ENCODE measurements at places on chromosomes 5 and 9.
A peak's percentile ranks its signal among the peaks of the same experiment; 100 is the strongest.

DNA sequence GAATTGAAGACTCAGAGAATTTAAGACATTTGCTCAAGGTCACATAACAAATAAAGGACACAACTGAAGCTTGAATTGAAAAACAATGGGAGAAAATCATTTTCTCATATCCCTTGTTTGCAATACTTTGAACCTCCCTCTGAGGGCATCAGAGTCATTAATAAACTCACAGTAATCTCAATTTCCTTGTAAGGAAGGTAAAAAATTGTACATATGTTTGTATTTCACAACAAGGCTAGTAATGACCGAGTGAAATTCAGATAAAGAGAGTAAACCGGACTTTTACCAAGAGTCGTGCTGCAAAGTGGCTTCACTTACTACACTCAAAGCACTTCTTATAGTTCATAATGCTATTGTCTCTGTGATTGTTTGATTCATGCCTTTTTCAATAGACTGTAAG is 665.0 kb downstream of the NR2F1-AS1 start:
- H3K36me3 ChIP-seq: no peaks in the 10 kb centered on the region
- no peaks in the 10 kb centered on the region for H3K4me1 ChIP-seq
- H3K27me3 ChIP-seq: no peaks in the 10 kb centered on the region
- no peak for DNase-seq

GRCh38 chr9:137146527-137146918 is 7.6 kb downstream of the GRIN1 start:
- no peak for DNase-seq
- no peak overlapping the region for H3K4me3 ChIP-seq
- H3K36me3 ChIP-seq: no peaks in the 10 kb centered on the region
- no peak overlapping the region for H3K27ac ChIP-seq

DNA sequence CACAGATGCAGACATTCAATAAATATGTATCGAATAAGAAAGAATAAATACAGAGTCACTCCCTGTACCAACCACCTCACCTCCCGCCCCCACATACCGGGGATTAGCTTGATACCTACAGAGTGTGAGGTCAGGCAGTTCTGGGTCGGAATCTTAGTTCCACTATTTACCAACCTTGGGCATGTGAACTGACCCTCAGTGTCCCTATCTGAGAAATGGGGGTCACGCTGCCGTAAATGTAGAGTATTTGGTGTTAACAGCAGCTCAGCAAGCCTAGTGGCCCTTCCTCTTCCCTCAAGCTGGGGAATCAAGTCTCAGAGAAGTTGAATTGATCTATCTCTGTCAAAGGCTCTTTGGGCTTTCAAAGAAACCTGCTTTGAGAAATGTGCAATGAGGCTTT is 25.4 kb downstream of the CCNJL start:
- DNase-seq: no peak
- peak overlapping the region; percentile 59 for H3K27ac ChIP-seq
- no peak overlapping the region for H3K4me3 ChIP-seq
- no peaks in the 10 kb centered on the region for H3K27me3 ChIP-seq

DNA sequence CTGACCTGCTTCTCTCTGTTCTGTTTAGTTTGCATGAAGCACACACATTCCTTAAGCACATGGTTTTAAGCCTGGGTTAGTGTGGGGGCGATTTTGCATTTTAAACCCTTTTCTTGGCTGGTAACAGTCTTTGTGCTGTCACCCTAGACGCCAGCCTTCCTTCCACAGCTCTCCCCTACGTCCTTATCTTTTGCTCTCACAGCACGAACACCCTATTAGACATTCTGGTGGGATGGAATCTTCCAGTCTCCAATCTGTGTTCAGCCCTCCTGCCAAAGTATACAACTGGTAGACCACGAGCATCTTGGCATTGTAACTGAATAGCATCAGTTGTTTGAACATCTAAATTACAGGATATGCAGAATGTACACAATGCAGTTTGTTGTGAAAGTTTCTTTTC is 316.9 kb upstream of the IRX2 start:
- H3K4me3 ChIP-seq: no peak overlapping the region
- H3K27me3 ChIP-seq: no peaks in the 10 kb centered on the region
- no peaks in the 10 kb centered on the region for H3K36me3 ChIP-seq
- H3K4me1 ChIP-seq: no peaks in the 10 kb centered on the region
- H3K27ac ChIP-seq: no peak overlapping the region

- no peaks in the 10 kb centered on the region for H3K27me3 ChIP-seq
- H3K27ac ChIP-seq: no peak overlapping the region
- H3K4me1 ChIP-seq: peaks cover 20% of the 10 kb centered on the region
- no peaks in the 10 kb centered on the region for H3K36me3 ChIP-seq
Observed at GRCh38 chr9:128554155-128554862, 1.9 kb downstream of the SPTAN1 start.

GRCh38 chr5:1729641-1730486 is 69.8 kb downstream of the MRPL36 start:
- H3K27ac ChIP-seq: no peak overlapping the region
- H3K4me1 ChIP-seq: peaks cover 3% of the 10 kb centered on the region
- no peaks in the 10 kb centered on the region for H3K36me3 ChIP-seq
- no peak for DNase-seq
- H3K4me3 ChIP-seq: no peak overlapping the region

DNA sequence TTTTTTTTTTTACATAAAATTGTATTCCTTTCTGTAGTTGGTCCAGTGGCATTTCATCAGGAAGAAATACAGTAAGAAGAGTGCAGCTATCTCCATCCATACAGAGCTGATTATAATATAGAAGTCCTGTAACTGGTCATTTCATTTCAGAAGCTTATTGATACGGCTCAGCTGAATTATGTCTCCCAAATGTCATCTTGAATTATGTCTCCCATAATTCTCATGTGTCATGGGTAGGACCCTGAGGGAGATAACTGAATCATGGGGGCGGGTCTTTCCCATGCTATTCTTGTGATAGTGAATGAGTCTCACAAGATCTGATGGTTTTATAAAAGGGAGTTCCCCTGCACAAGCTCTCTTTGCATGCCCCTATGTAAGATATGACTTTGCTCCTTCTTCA is 492.9 kb downstream of the CHSY3 start:
- H3K27me3 ChIP-seq: no peaks in the 10 kb centered on the region
- H3K27ac ChIP-seq: no peak overlapping the region

DNA sequence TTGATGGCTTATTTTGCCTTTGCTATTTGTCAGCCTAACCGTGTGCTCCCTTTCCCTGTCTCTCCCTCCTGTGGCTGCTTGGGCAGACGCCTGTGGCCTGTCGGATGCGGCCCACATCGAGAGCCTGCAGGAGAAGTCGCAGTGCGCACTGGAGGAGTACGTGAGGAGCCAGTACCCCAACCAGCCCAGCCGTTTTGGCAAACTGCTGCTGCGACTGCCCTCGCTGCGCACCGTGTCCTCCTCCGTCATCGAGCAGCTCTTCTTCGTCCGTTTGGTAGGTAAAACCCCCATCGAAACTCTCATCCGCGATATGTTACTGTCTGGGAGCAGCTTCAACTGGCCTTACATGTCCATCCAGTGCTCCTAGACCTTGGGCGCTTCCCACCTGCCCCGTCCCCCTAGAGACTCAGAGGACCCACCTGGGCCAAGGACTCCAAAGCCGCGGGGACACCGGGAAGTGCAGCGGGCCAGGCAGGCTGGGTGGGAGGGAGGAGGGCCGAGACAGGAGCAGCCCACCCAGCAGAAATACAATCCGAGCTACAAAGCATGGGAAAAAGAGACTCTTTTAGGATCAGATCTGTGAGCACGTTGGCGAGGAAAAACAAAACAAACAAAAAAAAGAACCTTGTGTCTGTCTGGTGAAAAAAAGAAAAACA is 10.6 kb downstream of the NR2F1 start:
- peaks cover 4% of the 10 kb centered on the region for H3K4me1 ChIP-seq
- H3K36me3 ChIP-seq: no peaks in the 10 kb centered on the region
- DNase-seq: no peak
- H3K4me3 ChIP-seq: no peak overlapping the region
- peaks cover 87% of the 10 kb centered on the region for H3K27me3 ChIP-seq

- peak; percentile 72 for DNase-seq
- peaks cover 6% of the 10 kb centered on the region for H3K4me1 ChIP-seq
- H3K36me3 ChIP-seq: no peaks in the 10 kb centered on the region
- no peak overlapping the region for H3K4me3 ChIP-seq
Observed at GRCh38 chr5:52876456-52876855, 88.7 kb downstream of the ITGA1 start.

GRCh38 chr9:93937193-93937592 is 18.0 kb downstream of the BARX1 start:
- H3K4me1 ChIP-seq: no peaks in the 10 kb centered on the region
- no peaks in the 10 kb centered on the region for H3K36me3 ChIP-seq
- no peaks in the 10 kb centered on the region for H3K27me3 ChIP-seq
- no peak overlapping the region for H3K4me3 ChIP-seq
- DNase-seq: no peak
- H3K27ac ChIP-seq: no peak overlapping the region

DNA sequence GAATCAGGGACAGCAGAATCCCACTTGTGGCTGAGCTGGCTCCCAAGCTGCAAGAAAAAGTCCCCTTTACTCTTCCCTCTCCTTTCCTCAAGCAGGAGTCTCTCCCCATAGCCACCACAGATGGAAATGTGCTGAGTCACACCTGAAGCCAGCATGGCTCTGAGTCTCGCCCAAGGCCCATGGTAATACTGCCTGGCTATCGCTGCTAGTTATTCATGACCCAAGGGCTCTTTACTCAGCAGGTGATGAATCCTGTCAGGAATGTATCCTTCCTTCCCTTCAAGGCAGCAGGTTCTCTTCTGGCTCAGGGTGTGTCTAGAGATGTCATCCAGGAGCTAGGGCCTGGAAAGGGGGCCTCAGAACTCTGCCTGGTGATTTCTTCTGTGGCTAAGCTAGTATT is 403.3 kb upstream of the PTPRD start:
- no peaks in the 10 kb centered on the region for H3K27me3 ChIP-seq
- no peaks in the 10 kb centered on the region for H3K36me3 ChIP-seq
- H3K27ac ChIP-seq: no peak overlapping the region
- H3K4me3 ChIP-seq: no peak overlapping the region
- DNase-seq: peak; percentile 71

DNA sequence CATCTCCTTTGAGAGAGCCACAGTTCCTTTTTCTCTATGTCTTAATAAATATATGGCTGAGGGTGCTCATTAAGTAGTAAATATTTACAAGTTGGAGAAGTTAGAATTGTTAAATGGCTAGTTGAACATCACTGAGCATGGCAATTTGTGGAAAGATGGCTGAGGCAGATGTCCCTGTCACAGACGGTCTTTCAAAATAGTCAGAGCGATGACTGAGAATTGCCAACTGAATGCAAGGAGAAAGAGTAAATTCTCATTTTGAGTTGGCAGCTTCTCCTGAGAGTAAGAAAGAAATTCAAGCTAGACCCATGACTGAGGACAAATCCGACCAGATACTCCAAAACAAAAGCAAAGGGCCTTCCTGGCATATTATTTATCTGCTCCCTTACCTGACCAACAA is 617.9 kb downstream of the KCTD16 start:
- no peaks in the 10 kb centered on the region for H3K4me1 ChIP-seq
- H3K4me3 ChIP-seq: no peak overlapping the region
- DNase-seq: no peak
- H3K27me3 ChIP-seq: no peaks in the 10 kb centered on the region
- no peaks in the 10 kb centered on the region for H3K36me3 ChIP-seq

GRCh38 chr9:77843076-77843870 is 188.3 kb downstream of the GNAQ start:
- no peaks in the 10 kb centered on the region for H3K36me3 ChIP-seq
- H3K27ac ChIP-seq: no peak overlapping the region
- no peaks in the 10 kb centered on the region for H3K27me3 ChIP-seq
- DNase-seq: peak; percentile 72

DNA sequence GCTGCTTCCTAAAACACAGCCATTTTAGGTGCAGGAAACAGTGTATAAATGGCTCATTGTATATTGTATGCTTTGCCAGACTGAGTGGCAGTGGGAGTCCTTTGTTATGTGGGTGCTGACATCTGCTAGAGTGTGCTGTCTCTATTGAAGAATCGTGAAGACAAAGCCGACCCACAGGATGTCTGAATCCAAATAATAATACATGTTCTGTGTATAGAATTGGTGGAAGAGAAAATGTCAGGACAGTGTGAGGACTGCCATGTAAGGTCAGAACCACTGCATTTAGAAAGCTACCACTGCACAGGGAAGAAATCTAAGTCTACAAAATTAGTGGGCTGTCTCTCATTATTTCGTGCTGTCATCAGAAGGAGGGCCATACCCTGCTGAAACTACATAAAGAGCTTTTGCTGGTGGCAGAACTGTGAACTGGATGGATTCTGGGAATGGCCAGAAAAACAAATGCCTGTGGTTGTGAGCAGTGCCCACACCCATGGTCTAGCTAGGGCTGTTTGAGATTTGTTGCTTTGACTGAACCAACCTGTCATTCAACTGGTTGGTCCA is 2.5 kb downstream of the IL7R start:
- H3K4me3 ChIP-seq: no peak overlapping the region
- no peaks in the 10 kb centered on the region for H3K36me3 ChIP-seq
- H3K27ac ChIP-seq: no peak overlapping the region
- H3K4me1 ChIP-seq: no peaks in the 10 kb centered on the region
- H3K27me3 ChIP-seq: no peaks in the 10 kb centered on the region

GRCh38 chr9:33306037-33306436 is 15.7 kb downstream of the NFX1 start:
- H3K4me3 ChIP-seq: no peak overlapping the region
- H3K36me3 ChIP-seq: peaks cover 16% of the 10 kb centered on the region
- DNase-seq: no peak
- H3K27me3 ChIP-seq: no peaks in the 10 kb centered on the region

- H3K4me1 ChIP-seq: no peaks in the 10 kb centered on the region
- no peak overlapping the region for H3K27ac ChIP-seq
- no peak overlapping the region for H3K4me3 ChIP-seq
- DNase-seq: no peak
Observed at GRCh38 chr5:23411200-23411599, 96.2 kb upstream of the PRDM9 start.

- H3K4me3 ChIP-seq: no peak overlapping the region
- H3K27ac ChIP-seq: no peak overlapping the region
- DNase-seq: no peak
Observed at GRCh38 chr5:87588316-87588715, 175.6 kb upstream of the CCNH start.

DNA sequence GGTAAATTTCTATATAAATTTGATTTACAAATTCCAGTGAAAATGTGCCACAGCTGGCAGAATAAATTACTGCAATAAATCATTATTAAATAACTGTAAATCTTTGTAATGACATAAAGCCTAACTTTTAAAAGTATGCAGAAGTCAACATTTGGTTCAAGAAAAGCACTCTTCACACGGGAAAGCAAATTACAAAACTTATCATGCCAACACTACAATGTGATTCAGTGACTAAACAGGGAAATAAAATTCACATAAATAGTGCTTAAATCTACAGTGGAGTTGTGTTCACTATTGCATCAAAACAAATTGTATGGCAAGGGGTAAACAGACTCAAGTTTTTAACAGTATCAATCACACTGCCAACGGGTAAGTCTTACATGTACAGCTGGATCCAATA is 117.2 kb downstream of the BNC2 start:
- no peaks in the 10 kb centered on the region for H3K36me3 ChIP-seq
- H3K27ac ChIP-seq: no peak overlapping the region
- DNase-seq: no peak
- no peak overlapping the region for H3K4me3 ChIP-seq
- no peaks in the 10 kb centered on the region for H3K27me3 ChIP-seq
- no peaks in the 10 kb centered on the region for H3K4me1 ChIP-seq

DNA sequence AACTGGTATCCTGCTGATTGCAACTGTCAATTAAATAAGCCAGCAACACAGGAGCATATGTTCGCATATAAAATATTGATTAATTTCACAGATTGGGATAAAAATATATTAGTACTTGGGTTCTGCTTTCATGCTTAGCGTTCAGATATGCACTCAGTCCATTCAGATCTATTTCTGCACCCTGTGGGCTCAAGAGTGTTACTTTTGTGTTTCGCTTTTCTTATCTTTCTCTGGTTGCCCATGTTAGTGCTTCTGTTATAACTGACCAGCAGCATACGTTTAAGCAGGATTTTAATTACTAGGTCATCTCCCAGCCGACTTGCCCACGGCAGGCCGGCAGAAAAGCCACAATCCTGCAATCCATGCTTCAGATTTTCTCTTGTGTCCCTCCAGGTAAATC is 289.1 kb downstream of the EBF1 start:
- H3K4me3 ChIP-seq: no peak overlapping the region
- H3K4me1 ChIP-seq: no peaks in the 10 kb centered on the region
- no peaks in the 10 kb centered on the region for H3K36me3 ChIP-seq

Measured in mesendoderm (in vitro differentiated cells).